Left ventricle myocardium superior (tissue), 1 donor: ENCODE measurements at places on chromosomes 13 and 19. TPM values are rescaled to one million over a fixed set of nuclear protein-coding genes. Genes with fewer than 3 reads are reported as not detected.

Gene IRS2
- 11.3 TPM for total RNA-seq

Gene ZNF610
- 3.3 TPM for total RNA-seq

Gene APLP1
- 25.7 TPM for total RNA-seq

GRCh38 chr19:9406798-9407352, 28.5 kb downstream of the ZNF266 start:
- peak; percentile 88 for DNase-seq

DNA sequence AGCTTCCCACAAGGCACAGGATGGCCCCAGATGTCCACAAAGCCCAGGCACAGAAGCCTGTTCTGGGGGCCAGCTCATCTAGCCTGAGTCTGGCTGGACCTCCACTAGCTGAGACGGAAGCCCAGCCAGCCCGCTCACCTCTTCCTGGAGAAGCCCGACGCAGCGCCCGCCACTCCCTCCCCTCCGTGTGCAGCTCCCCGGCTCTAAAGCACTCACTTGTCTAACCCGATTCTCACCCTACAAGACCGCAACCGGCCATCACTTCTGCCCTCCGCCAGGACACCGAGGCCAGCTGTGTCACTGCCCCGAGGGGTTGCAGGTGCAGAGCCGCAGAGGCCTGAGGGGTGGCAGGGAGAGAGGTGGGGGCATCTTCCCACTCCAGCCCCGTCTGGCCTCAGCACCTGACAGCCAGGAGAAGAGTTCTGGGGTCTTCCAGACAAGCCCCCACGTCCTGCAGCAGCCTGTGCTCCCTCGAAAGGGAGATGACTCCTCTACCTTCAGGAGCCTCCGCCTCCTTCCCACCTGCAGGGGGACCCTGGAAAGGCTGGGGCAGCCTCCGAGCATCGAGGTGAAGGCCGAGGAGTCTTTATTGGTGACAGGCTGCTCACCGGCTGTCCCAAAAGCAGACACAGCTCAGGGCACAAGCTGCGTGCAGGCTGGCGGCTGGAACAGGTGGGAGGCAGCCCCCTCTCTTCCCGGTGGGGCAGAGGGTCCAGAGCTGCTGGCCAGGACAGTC, 5.9 kb upstream of the DIRAS1 start:
- DNase-seq: no peak

Gene C3
- total RNA-seq: 398 TPM

DNA sequence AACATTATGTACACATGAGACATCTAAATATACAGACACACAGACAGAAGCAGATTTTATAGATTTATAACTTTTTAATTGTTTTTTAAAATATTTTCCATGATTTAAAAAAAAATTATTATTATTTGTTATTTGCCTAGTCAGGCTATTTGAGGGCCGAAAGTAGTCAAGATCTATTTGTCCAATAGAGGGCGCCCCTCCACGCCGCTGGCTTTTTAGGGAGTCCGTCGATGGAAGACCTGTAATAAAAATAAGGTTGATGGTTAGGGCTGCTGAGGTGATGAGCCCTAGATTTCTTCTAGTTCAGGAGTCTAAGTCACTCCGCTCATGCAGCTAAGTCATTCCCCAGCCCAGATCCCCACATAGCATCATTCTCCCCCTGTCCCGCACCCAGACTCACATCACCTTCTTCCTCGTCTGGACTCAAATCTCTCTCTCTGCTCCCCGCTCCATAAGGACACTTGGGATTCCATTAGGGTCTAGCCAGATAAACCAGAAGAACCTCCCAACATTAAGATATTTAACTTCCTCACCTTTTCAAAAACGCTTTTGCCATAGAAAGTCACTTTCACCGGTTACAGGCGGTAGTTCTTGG, 33.9 kb upstream of the CEACAM21 start:
- peak; percentile 67 for DNase-seq

Gene ZNF835
- 6.3 TPM for total RNA-seq

- DNase-seq: no peak
Observed at GRCh38 chr13:30030141-30030750, 179.8 kb upstream of the UBL3 start.

DNA sequence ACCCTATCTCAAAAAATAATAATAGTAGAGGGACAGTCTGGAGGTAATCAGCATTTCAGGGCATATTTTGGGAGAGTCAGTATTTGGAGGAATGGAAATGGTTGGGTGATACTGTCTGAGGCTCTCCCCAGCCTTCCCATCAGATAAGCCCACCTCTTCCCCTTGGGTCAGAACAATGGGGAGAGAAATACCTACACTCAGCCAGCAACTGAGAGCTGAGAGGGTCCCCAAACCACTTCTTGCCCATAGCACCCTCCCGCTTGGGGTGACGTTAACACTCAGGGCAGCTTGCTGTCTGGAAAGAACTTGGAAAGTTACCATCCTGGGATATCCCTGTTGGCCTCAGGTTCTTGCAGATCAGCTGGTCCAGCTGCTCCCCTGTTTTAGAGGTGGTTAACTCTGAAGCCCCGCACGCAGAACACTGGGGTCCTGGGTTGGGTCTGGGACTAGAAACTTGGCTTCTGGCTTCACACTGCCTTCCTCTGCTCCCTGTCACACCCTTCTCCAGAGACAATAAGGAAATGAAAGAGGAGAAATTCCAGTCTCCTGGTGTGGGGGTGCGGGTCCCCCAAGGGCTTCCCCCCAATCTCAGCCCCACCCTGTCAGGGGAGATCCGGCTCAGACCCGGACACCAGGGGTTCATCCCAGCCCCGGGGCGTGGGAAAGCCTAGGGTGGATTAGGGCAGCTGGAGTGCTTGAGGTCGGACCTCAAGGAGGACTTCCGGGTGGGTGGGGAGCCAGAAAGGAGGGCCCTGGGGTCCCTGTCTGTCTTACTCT, 2.5 kb downstream of the FOXA3 start:
- DNase-seq: no peak

Gene PABPC3
- total RNA-seq: 0.07 TPM

DNA sequence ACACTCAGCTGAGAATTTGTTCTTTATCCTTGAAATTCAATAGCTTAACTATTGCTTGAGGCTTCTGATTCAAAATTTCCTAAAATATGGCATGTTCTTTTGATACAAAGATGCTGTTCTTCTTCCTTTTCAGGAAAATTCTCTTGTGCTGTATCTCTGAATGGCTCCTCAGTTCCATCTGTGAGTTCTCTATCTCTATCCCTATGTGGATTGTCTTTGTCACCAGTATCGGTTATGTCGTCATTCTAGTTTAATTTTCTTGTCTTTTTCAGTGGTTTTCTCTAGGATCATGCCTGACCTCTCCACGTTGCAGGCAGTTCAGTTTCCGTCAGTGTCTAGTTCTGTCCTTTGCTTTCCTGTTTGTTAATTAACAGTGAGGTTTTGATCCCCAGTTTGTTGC, 104.6 kb upstream of the GJB6 start:
- DNase-seq: no peak

DNA sequence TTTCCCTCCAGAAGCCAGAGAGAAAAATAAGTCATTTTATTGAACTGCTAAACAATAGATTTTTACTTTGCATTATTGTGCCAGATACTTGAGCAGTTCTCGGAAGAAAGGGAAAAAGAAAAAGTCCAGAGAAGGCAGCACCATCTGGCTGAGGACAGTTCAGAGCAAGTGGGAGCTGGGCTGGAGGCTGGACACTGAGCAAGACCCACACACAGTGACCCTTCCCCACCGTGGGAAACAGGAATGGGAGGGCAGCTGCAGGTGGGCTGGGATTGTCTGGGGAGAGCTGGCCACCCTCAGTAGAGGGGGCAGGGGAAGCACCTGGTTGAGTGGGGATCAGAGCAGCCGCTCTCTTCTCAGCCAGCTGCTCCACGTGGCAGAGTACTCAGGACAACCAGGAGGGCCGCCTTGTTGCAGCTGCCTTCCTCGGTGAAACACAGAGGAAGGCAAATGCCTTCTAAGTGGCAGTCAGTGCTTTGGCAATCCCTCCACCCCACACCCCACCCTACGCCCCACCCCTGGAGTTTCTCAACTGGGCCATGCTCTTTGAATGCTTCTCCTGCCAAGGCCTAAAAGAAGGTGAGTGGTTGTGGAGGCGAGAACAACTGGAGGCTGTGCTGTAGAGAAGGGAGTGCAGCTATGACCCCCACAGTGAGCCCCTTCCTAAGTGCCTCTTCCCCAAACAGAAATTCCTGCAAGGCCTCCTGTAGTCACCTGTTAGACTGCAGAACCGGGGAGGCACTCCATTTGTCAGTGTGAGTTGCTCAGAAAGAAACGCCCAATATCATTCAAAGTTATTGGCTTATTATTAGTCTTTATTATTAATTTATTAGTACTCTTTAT, 179.3 kb downstream of the ZIC5 start:
- DNase-seq: no peak

Gene DLL3
- total RNA-seq: not detected

Gene ZNF878
- total RNA-seq: 0.32 TPM

- no peak for DNase-seq
Observed at GRCh38 chr13:107233541-107233940, 665.6 kb upstream of the ARGLU1 start.
